ENCODE measurements at places on chromosomes 6 and 20. TPM values are rescaled to one million over a fixed set of nuclear protein-coding genes. Genes with fewer than 3 reads are reported as not detected.

The SYNDIG1 gene
- not detected for total RNA-seq

The GJA10 gene
- total RNA-seq = not detected

The SPATA25 gene
- total RNA-seq = 0.98 TPM

The CARMIL1 gene
- 2.9 TPM for total RNA-seq

The ISM1 gene
- 1.7 TPM for total RNA-seq

The DEFB124 gene
- total RNA-seq = not detected

The SLC44A4 gene
- total RNA-seq = not detected

The HMGA1 gene
- total RNA-seq = 490 TPM

The RBPJL gene
- not detected for total RNA-seq

The EBF4 gene
- 0.92 TPM for total RNA-seq

The TRIM10 gene
- not detected for total RNA-seq

The LPA gene
- total RNA-seq = not detected

The TFAP2D gene
- not detected for total RNA-seq

The ABHD16B gene
- total RNA-seq = not detected
